Mammary epithelial cell (primary cell): ENCODE measurements at places on chromosomes 7 and 10. TPM values are rescaled to one million over a fixed set of nuclear protein-coding genes. Genes with fewer than 3 reads are reported as not detected.
A peak's percentile ranks its signal among the peaks of the same experiment; 100 is the strongest.

The NANOS1 gene
- 1.2 and 2.3 TPM in 2 replicates for total RNA-seq

DNA sequence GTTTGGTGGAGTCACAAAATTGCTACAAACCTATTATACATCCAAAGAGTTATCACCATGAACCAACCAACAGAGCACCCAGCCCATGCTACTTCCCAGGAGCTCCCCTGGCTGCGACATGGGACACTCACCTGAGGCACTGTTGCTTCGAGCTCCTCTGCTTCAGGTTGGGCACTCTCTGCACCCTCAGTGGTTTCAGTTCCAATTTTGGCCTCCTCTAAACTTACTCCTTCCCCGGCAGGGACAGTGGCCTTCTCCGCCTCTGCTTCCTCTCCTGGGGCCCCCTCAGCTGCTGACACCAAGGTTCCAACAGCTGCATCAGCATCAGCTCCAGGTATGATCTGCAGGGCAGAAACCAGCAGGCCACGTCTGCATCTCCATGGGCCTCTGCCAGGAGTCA lies 120.4 kb upstream of the TARP start:
- no peak for DNase-seq

GRCh38 chr7:55127135-55127551 lies 108.3 kb downstream of the EGFR start:
- no peak for DNase-seq

- DNase-seq, result peak; percentile 87
Observed at GRCh38 chr10:122494833-122495232, 33.5 kb downstream of the HTRA1 start.
